ENCODE measurements at places on chromosomes 11 and 22.

- no peak for DNase-seq
These were observed 141.8 kb downstream of the TEAD1 start for GRCh38 chr11:12815931-12816494.

DNA sequence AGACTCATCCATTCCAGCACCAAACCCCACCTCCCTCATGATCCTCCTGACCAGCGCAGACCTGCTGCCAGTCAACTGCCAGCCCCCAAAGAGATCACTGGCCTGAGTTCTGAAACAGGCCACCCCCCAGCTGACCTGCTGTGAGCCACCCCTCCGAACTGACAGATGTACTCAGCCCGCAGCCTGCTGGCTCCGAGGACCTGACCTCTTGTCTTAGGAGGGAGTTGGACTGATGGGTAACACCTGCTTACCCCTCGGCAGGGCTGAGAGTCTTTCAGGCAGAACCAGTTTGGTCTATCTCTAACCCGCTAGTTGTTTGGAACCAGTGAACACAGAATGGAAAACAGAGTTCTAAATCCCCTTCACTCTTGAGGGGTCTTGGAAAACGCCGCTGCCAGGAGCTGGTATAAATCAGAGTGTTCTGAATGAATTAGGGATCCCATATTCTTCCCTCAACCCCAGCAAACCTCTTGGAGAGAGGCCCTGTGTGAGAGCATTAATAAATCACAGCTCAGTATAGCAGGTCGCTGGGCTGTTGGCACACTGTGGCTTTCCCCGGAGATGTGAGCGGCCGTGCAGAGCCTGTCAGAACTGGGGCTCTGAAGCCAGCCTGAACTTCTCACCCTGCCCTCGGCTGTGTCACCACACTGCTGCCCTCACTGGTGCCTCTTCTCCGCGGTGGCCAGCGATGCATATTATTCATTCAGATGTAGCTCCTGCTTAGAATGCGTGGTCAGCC, 165.1 kb upstream of the NCAM1 start:
- DNase-seq, result no peak

DNA sequence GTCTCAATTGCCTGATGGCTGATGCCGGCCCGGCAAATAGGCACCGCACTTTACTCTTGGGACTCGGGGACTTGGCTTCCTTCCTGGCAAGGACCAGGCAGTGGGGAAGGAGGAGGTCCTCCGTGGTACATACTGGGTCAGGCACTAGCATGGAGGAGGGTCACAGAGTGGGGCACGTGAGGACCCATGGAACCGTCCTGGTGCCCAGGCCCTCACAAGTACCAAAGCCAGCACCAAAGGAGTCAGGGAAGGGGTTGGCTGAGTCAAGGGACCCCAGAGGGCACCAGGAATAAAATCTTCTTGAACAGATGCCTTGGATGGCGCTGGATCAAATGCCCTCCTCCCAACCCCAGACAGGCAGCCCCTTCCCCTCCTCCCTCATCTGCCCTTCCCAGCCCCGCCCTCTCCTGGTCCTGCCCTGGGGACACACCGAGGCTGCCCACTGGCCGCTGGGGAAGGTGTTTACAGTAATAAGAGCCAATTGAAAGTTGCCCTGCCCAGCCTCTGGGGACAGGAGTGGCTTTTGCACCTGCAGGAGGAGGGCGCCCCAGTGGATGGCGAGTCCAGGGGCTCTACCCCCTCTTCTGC, 5.6 kb upstream of the CARNS1 start:
- no peak for DNase-seq

DNA sequence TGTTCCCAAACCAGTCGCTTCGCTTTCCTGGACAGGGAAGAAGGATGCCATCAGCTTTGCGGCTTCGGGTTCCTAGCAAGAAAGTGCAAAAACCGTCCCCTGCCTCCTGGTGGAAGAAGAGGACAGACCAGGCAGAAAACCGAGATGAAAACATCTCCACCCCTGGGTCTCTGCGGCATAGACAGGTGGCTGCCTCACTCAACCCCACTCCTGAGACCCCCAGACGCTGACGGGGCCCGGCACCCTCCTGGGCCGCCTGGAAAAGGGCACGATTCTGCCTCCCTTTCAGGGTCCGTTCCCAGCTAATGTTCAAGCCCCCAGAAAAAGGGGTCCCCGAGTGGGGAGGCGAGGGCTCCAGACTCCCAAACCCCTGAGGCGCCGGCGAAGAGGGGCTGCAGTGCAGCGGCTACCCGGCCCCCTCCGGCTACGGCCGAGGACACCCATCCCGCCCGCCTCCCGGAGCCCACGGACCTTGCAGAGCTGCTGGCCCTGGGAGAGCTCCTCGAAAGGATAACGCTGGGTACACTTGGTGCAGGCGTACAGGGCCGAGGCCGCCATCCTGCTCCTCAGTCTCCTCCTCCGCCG, 569 bp downstream of the FAM76B start:
- peak; percentile 52 for DNase-seq

DNA sequence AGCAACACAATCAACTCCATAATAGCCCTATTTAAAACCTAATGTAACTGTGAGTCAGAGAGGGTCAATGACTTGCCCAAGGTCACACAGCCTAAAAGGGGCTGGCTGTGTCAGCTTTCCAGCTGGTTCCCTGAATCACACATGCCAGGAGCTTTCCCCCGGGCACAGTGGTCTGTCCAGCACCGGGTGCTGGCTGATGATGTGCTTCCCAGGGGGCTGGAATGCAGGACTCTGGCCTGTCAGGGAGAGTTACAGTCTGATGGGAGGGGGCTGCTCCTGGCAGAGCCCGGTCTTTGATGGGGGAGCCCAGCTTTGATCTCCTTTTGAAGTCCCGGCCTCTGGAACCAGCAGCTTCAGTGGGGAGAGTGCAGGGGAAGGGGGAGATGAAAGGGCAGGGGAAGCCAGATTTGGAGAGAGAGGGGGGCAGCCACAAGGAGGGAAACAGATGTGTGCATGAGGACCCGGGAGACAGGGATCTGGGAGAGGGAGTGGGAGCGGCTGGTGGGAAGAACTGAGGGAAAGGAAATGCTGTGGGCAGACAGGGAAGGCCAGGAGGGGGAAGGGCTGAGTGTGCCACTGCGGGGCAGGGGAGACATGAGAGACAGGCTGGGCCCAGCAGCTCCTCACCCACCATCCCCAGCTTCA, 102.7 kb downstream of the NECTIN1 start:
- no peak for DNase-seq

- no peak for DNase-seq
These were observed 17.6 kb downstream of the GDPD5 start for GRCh38 chr11:75508051-75508561.

DNA sequence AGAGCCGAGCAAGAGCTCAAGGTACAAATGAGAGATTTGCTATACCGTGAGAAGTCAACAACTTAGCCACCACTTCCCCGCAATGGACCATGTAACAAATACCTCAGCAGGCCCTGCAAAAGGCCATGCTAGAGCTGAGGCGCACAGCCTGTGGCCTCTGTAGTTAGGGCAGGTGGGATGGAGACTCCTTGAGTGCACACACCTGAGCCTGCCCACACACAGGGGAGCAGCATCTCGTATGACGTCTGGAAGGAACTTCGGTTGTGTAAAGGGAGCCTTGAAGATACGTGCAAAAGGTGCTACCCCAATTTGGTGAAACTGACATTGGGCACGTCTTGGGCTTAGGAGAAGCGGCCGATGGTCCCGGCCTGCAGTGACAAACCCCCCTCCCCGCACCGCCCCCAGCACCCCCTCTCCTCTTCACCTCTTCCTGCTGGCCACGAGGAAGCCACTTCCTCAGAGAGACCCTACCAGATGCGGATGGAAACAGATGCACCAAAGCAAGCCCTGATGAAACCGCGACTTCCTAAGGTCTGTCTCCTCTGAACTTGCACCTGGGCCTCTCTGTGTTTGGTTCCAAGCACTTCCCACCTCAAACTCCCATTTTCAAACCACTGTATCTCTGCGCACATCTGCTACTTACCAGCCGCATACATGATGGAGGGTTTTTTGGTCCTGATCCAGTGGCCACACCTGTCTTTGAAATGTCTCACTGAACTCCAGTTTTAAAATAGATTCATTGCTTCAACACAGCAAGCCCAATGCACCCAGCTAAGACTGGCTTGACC, 10.6 kb downstream of the CDPF1 start:
- DNase-seq, result no peak

DNA sequence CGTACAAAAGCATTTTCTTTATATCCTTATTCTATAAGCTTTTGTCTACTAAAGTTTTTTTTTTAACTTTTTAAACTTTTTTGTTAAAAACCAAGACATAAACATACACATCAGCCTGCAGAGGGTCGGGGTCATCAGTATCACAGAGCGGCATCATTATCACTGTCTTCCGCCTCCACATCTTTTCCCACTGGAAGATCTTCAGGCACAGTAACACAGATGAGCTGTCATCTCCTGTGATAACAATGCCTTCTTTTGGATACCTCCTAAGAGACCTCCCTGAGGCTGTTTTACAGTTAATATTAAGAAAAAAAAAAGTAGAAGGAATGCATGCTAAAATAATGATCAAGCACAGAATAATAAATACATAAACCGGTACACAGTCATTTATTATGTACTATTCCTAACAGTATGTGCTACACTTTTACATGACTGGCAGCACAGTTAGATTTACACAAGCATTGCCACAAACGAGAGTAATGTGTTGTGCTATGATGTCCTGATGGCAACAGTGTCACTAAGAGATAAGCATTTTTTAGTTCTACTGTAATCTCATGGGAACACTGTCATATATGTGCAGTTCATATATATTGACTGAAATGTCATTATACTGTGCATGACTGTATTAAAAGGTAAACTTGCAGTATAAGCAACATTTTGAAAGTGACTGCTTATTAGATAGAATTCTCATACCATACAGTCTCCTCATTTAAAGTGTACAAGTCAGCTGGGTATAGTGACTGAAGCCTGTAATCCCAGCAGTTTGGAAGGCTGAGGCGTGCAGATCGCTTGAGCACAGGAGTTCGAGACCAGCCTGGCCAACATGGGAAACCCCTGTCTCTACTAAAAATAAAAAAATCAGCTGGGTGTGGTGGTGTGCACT, 58.6 kb downstream of the KDM2A start:
- DNase-seq, result no peak

DNA sequence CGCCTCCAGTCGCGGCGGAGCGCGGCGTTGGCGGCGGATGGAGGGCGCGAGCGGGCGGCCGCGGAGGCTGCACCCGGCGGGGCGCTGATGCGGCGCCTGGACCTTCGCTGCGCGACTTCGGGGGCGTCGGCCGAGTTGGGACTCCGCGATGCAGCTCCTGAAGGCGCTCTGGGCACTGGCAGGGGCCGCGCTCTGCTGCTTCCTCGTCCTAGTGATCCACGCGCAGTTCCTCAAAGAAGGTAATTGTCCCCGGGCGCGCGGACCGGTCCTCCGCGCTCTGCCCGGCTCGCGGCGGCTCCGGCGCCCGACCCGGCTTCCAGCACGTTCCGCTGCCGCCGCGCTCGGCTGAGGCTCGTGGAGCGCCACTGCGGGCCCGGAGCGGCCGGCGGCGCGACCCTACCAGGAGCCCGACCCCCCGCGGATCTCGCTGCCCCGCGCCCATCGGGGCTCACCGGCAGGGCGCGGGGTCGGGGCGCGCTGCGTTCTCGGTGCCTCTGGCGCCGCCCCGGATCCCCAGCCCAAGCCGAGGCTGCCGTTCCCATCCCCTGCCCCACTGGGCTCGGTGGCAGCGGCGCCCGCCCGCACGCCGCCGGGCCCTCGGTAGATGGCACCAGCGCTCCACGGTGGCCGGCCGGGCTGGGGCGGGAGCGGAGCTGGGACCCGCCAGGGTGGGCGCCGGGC, 1251.2 kb downstream of the BRD1 start:
- DNase-seq, result no peak

DNA sequence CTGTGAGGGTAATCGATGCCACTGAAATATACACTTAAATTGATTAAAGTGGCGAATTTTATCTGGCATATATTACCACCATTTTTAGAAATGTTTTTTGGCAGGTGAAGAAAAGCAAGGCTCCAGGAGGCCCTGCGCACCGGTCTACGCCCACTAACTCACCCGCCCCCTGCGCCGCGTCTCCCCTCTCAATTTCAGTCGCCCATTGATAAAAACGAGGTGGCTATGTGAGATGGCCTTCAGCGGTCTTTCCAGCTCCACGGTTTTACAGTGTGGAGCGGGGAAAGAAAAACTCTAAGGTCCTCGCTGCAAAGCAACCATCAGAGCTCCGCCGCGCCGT, 602 bp upstream of the AQP11 start:
- no peak for DNase-seq

- peak; percentile 17 for DNase-seq
These were observed 2.6 kb upstream of the NAALADL1 start for GRCh38 chr11:65060913-65061408.

GRCh38 chr11:120332822-120333716, 3.1 kb upstream of the ARHGEF12 start:
- no peak for DNase-seq

DNA sequence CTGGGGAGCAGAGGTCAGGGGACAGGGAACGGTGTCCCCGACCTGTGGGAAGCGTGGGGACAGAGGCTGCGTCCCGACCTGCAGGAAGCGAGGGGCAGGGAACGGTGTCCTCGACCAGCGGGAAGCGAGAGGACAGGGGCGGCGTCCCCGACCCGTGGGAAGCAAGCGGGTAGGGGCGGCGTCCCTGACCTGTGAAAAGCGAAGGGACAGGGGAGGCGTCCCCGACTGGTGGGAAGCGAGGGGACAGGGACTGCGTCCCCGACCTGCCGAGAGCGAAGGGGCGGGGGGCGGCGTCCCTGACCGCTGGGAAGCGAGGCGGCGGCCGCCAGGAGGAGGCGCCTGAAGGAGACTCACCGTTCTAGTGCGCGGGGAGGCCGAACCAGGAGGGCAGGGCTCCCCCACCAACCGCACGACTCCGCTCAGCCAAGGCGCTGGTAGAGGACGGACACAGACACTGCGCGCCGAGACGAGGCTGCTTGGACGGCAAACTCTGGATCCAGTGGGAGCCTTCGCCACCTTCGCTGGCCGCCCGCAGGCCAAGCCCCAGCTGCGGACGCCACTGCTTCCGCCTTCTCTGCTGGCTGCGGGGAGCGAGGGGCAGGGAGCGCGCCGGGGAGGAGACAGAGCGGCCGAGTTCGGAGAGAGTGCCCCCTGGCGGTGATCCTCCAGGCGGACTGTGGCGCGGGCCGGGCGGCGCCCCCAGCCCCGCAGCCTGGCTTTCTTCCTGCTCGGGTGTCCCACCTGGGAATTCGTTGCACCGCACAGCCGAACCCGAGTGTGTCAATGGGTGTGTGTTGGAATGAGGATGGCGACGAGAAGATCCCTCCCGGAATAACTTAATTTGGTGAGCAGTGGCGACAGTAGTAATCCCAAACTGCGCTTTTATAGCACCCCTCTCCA, at the start of gene TRAF6:
TRAF6 (minus strand) TSS at position 579 of the 900 bp plus-strand sequence. CDS start 8,757 bp downstream, outside the sequence.
- peak; percentile 65 for DNase-seq

- no peak for DNase-seq
These were observed 319.2 kb downstream of the MN1 start for GRCh38 chr22:27482402-27482801.

GRCh38 chr11:96543177-96543576, 153.4 kb downstream of the JRKL start:
- DNase-seq, result no peak

Measured in HFFc6 (cell line).